ENCODE measurements at places on chromosomes 4 and X.
A peak's percentile ranks its signal among the peaks of the same experiment; 100 is the strongest.

DNA sequence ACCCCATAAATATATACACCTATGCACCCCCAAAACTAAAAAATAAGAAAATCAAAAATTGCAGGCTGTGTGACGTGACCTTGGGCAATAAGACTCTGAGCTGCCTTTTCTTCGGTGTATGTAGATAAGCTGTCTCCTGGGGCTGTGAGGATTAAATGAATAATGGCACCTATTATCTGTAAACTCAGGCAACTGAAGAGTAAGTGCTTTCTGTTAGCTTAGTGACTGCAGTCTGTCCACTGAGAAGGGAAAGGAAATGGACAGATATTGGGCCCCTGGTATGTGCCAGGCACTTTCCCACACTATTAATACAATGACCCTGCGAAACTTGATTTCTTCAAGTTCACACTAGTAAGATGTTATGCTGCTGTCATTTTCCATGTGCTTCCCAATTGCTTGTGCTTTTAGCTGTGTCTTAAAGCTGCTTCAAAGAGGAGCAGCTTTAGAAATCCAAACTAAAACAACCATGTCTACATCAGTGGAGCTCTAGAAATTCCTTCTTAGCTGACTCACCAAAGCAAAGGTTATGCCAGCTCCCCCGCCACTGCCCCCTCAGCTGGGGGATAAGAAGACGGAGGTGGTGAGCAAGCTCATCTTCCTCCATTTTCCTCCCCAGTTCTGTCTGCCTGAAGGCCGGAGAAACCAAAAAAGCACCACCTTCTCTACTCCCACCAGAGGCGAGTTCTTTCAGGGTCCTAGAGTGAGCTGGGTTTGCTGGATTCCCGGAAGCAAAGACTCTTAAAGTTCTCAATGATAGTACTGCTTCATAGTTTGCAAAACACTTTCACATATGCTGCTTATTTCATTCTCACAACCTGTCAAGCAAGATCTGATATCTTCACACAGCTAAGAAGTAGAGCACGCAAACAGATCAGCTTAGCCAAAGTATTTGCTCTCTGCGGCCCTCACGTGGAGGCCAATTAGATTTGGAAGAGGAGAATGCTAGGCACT is 8.8 kb upstream of the DGAT2L6 start:
- DNase-seq, result peak; percentile 68

DNA sequence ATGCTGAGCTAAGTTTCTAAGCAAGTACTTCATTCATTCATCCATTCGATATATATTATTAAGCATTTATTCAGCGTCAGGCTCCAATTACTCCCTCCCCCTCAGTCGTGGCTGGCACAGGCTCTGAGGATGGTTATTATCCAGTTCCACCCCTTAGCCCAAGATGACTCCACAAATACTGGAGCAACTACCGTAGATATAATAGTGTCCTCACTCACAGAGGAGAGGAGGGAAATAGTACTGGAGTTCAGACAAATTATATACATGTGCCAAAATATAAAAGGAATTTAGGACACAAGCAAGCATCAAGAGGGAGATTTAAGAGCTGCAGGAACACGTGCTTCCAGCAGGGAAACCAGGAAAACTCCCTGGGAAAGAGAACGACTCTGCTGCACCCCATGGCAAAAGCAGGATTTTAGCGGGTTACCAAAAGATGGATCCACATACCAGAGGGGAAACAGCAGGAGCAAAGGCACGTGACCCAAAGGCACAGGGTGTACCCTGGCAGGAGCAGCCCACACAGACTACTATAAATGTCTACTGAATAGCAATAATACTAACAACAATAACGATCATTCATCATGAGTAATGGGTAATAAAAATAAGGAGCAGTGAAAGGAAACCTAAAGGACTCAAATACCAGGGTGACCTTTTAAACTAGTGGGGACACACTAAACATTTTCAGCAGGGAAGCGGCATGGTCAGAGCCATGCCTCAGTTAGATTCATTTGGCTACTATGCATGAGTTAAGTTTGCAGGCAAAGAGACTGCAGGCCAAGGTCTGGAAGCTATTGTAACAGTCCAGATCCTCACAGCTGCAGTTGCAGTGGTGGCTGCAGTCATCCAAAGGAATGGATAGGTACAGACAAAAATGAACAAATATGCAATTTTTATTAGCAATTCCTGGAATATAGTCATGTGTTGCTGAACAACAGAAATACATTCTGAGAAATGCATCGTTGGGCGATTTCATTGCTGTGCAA is 153.7 kb downstream of the APBB2 start:
- DNase-seq, result peak; percentile 47

GRCh38 chrX:153866302-153867019 is 19.5 kb downstream of the L1CAM start:
- DNase-seq, result no peak

DNA sequence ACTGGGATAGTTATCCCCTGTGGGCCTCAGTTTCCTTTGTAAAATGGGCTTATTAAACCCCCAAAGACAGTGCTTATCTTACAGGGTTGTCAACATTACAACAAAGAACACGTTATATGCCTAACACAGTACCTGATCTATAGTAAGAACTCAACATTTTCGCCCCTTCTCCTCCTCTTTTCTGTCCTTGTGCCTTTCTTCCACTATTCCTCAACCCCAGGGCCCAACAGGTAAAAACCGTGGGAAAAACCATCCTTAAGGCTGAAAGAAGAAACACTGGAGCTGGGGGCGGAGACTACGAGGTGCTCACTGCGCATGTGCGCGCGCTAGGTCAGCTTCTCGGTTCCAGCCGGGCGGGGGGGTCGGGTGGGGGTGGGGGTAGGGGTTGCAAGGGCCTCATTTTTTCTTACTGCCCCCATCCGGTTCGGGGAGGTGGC is 426 bp upstream of the XIAP start:
- DNase-seq, result no peak

DNA sequence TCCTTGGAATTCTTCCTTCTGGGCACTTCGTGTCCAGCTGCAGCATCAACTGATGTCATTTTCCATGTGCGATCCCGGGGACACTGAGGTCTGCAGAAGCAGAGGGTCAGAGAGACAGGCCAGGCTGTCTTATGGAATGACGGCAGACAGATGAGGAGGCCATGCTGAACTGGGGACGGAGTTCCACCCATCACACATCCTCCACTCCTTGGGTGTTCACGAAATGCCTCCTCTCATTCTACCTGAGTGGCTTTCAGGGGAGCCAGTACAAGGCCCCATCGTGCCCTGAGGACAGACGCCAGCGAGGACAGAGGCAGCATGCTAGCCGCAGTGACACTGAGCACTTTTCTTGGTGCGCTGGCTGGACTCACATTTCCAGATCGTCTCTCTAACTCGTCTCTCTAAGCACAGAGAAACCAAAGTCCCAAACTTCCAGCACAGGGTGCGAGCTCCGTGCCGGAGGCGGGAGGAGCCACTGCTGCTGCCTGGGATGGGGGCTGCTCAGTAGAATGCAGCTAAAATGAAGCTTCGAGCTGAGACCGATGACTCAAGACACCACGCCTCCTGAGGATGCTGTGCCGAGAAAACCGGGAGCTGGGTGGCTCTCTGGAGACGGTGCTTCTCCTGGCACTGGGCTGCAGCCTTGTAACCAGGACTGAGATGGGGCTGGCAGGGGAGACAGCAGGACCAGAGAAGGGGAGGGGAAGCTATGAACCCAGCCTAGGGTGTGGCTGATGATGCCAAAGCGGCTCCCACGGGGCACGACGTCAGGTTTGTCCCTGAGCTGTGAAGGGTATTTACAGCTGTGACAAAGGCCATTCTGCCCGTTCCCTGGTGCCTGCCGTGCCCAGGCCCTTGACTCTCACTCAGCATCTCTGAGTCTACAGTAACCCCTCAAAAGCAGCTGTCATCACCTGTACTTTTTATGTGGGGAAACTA is 8.2 kb downstream of the ABLIM2 start:
- DNase-seq, result no peak

- DNase-seq, result no peak
Observed at GRCh38 chrX:104806346-104806745, 240.3 kb downstream of the IL1RAPL2 start.

- DNase-seq, result peak; percentile 33
Observed at GRCh38 chrX:23554304-23554703, 113.0 kb upstream of the PRDX4 start.

DNA sequence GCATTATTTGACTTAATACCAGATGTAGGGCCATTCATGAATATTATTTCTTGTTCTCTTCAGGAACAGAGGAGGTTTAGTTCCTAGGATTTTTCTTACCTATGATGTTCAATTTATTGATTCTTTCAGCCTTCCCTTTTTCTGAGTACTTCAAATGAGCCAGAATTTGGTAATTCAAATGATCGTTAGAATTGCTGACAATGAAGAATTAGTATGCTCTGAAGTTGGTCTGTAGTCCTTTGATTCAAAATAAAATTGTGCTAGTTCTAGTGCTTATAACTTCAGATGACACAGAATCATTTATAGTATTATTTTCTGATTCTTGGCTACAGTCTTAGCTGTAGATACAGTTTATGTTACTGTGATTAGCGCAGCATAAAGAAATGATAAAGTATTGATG is 35.2 kb upstream of the WDR17 start:
- no peak for DNase-seq

- DNase-seq, result peak; percentile 26
Observed at GRCh38 chr4:40292313-40292759, 42.8 kb upstream of the CHRNA9 start.

GRCh38 chr4:81491943-81492342 is 20.2 kb upstream of the RASGEF1B start:
- DNase-seq, result no peak

- DNase-seq, result no peak
Observed at GRCh38 chr4:82403725-82404124, 26.5 kb downstream of the HNRNPDL start.

DNA sequence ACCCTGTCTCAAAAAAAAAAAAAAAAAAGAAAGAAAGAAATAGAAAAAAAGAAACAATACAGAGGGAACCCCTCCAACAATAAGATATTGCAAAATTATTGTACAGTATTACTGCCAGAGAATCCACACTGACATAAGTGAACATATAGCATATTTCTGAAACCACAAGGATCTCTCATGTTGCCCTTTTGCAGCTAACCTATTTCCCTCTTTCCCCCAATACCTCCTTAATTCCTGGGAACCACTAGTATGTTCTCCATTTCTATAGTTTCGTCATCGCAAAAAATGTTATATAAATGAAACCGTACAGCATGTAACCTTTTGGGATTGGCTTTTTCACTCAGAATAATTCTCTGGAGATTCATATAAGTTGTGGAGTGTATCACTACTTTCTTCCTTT is 20.0 kb upstream of the BMP2K start:
- DNase-seq, result no peak

Measured in AG10803 (cell line).